ENCODE measurements at places on chromosomes 3 and 15. TPM values are rescaled to one million over a fixed set of nuclear protein-coding genes. Genes with fewer than 3 reads are reported as not detected.

GRCh38 chr15:84631706-84632272 is 22.3 kb downstream of the WDR73 start:
- no peak for DNase-seq
- peaks cover 24% of the 10 kb centered on the region for H3K27me3 ChIP-seq
- H3K36me3 ChIP-seq = peaks cover 11% of the 10 kb centered on the region
- no peaks in the 10 kb centered on the region for H3K4me1 ChIP-seq
- no peak overlapping the region for H3K27ac ChIP-seq

DNA sequence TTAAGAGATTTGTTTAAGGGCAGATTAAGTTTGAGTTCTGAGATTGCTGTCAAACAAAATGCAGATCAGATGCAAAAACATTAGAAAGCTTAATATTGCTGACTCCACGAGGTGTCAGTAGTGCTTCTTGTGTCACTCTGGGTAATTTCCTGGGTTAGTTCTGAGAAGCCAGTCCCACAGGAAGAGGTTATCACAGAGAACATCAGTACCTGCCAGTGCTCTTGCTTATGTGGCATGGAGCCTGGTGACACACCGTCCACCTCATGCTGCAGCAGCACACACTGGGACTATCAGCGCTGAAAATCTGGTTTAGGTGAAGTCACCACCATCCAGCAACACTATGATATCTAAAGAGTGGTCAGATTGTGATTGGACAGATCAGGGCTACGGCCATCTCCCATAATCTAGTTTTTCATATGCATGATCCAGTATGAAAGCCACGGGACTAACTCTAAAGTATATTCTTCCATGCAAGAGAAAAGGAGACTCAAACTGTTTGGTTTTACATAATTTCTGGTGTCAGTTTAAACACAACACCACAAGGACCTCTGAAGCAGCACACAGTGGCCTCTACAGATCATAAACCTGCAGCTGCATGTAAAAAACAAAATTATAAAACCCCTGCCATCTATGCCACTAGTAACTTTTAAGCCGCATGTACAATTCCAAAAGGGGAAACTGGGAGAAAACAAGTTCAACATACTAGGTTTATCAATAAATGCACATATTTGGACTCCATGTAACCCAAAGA is 36.1 kb upstream of the MYO5C start:
- H3K4me3 ChIP-seq = no peak overlapping the region
- H3K36me3 ChIP-seq = no peaks in the 10 kb centered on the region
- no peaks in the 10 kb centered on the region for H3K4me1 ChIP-seq
- H3K27ac ChIP-seq = no peak overlapping the region

DNA sequence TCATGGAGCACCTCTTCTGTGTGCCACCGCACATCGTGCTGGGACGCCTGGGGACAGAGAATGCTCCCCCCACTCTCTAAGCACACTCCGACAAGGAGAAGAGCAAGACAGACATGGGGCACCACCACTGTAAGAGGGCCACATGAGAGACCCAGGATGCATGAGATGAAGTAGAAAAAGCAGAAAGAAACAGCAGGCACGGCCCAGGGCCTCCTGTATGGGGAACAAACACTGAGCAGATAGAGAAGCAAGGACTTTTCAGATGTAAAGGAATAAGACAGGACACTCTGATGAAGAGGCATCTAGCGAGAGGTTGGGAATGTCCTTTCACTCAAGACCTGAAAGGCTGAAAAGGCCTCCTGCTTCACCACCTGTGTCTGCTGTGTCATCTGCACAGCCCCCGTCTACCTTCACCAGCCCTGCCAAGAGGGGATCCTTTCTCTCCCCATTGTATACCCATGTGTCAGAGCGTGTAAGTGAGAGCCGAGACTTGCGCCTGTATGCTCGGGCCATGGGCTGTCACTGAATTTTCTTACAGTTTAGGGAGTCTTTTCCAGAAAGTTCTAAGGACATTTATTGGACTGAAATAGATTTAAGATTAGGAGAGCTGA is 125.6 kb downstream of the LRRK1 start:
- H3K27me3 ChIP-seq = peaks cover 8% of the 10 kb centered on the region
- no peaks in the 10 kb centered on the region for H3K4me1 ChIP-seq
- peak; percentile 35 for DNase-seq
- H3K36me3 ChIP-seq = no peaks in the 10 kb centered on the region
- H3K4me3 ChIP-seq = no peak overlapping the region

DNA sequence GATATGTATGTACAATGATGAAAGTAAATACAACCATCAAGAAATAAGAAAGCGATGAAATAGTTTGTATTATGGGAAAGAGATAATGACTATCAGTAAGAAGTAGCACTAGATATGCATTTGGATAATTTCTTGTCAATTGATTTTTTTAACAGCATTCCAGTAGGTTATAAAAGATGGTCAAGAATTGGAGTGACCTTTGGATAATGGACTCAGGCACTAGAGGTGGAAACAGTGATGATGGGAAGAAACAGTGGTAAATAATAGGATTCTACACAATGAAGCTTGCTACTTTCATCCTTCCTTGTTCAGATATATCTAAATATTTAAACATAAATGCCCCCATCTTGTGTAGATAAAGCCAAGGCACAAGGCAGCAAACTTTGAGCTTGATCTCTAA is 101.4 kb downstream of the GBE1 start:
- H3K4me3 ChIP-seq = no peak overlapping the region
- H3K27me3 ChIP-seq = no peaks in the 10 kb centered on the region
- DNase-seq = no peak
- H3K36me3 ChIP-seq = no peaks in the 10 kb centered on the region
- no peaks in the 10 kb centered on the region for H3K4me1 ChIP-seq

- no peak overlapping the region for H3K27ac ChIP-seq
- no peak for DNase-seq
- H3K4me3 ChIP-seq = no peak overlapping the region
- peaks cover 15% of the 10 kb centered on the region for H3K4me1 ChIP-seq
These were observed 22.8 kb upstream of the SPRED1 start for GRCh38 chr15:38229705-38230310.

GRCh38 chr15:96047255-96047931 is 283.1 kb upstream of the NR2F2 start:
- no peaks in the 10 kb centered on the region for H3K27me3 ChIP-seq
- no peak for DNase-seq
- H3K36me3 ChIP-seq = no peaks in the 10 kb centered on the region
- H3K4me1 ChIP-seq = peaks cover 15% of the 10 kb centered on the region
- H3K4me3 ChIP-seq = no peak overlapping the region

GRCh38 chr3:72375237-72376076 is 472.8 kb downstream of the SHQ1 start:
- H3K4me1 ChIP-seq = peaks cover 2% of the 10 kb centered on the region
- no peaks in the 10 kb centered on the region for H3K27me3 ChIP-seq
- peaks cover 25% of the 10 kb centered on the region for H3K36me3 ChIP-seq

DNA sequence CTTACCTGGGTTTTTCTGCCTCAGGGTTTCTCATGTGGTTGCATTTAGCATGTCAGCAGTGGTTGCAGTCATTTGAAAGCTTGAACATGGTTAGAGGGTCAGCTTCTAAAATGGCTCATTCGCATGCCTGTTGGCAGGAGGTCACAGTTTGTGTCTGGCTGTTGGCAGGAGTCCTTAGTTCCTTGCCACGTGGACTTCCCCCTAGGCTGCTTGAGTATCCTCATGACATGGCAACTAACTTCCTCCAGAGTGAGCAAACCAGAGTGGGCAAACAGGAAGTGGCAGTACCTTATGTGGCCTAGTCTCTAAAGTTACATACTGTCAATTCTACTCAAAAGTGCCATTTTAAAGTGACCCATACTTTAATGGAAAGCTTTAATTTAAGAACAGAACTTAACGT is 3.4 kb upstream of the UNC13C start:
- H3K27ac ChIP-seq = no peak overlapping the region
- peaks cover 21% of the 10 kb centered on the region for H3K27me3 ChIP-seq
- no peaks in the 10 kb centered on the region for H3K36me3 ChIP-seq
- no peak for DNase-seq
- no peak overlapping the region for H3K4me3 ChIP-seq
- peaks cover 4% of the 10 kb centered on the region for H3K4me1 ChIP-seq

DNA sequence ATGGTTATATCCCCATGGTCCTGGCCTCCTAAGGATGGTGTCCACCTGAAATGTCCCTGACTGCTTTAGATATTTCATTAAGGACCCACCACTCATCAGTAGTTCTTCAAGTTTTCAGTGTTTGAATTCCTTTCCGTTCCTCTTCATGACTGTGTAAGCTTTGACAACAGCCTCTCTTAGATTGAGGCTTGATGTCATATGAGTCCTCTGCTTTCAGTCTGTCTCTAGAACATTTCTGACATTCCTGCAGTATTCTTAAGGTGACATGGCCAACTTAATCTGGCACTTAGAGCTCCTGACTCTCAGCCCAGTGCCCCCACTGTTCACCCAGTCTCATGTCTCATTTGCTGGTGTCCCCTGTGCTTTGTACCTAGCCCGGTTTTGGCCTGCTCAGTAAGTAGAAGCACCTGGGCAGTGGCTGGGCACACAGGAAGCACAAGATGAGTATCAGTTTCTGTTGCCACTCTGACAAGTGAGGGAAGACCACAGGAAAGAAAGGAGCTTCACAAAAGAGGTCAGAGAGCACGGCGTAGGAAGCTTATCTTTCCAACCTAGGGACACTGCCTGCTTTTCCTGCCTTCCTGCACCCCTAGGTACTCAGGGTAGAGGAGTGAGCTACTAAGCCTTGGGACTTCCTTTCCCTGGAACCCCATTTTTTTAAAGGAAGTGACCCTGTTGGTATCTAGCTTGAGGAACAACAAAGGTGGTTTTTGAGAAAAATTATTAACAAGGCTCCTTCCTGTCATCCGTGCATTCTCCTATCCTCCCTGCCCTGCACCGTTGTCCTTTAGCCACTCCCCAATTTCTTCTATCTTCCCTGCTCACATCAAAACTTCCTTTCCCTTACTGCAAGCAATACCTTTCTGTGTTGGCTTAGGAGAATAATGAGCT is 103.1 kb downstream of the KLHL25 start:
- H3K36me3 ChIP-seq = peaks cover 96% of the 10 kb centered on the region
- peaks cover 22% of the 10 kb centered on the region for H3K4me1 ChIP-seq
- no peak overlapping the region for H3K27ac ChIP-seq
- no peaks in the 10 kb centered on the region for H3K27me3 ChIP-seq
- DNase-seq = no peak

- H3K27me3 ChIP-seq = peaks cover 4% of the 10 kb centered on the region
- H3K27ac ChIP-seq = no peak overlapping the region
- H3K4me3 ChIP-seq = no peak overlapping the region
- no peak for DNase-seq
- peaks cover 57% of the 10 kb centered on the region for H3K36me3 ChIP-seq
These were observed 4.6 kb upstream of the COL7A1 start for GRCh38 chr3:48599509-48600285.

GRCh38 chr3:122409446-122409845 is 6.4 kb downstream of the WDR5B start:
- no peak overlapping the region for H3K4me3 ChIP-seq
- H3K36me3 ChIP-seq = peaks cover 56% of the 10 kb centered on the region
- no peak overlapping the region for H3K27ac ChIP-seq
- DNase-seq = no peak

DNA sequence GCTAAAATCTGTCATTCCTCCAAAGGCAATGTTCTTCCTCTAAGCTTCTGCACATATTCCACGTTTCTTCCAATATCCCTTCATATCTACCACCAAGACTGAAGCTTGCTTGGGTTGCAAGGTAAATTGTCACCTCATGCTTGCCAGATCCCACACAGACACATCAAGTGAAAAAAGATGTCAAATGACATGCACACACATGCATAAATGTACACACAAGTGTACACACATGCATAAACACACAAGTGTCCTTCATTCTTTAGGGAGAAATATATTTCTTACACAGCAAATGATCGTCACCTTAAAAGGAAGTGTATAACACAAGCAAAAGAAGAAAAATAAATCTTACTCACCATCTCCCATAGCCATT is 59.4 kb downstream of the CLASP2 start:
- no peak for DNase-seq
- H3K27me3 ChIP-seq = no peaks in the 10 kb centered on the region
- peak overlapping the region; percentile 73 for H3K4me3 ChIP-seq
- no peaks in the 10 kb centered on the region for H3K36me3 ChIP-seq
- no peaks in the 10 kb centered on the region for H3K4me1 ChIP-seq

DNA sequence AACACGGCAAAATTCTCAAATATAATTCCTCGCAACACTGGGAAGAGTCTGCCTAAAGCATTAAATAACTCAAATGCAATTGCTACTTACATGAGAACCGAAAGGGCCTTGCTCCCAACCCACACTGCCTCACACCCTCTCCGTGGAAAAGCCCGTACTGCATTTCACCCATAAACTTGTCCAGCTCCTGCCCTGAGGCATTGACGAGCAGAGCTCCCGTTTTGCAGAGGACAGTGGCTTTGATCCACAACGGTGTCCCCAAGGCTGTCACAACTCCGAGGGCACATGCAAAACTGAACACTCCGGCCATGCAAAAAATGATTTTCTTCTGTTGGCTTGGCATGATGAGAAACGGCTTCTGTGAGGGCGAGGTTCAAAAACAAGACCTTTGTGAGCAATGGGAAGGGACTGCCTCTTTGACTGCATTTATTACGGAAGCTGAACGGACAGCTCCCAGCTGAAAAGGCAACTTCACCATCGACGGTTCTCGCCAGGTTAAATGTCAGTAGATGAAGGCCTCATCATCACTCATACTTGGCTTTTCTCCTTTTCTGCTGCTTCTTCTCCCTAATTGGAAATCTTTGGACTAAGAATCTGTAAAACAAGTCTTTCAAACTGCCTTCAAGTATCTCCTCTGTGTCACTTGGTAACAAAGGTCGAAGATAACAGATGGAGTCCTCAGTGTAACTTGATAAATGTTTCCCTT is at the start of gene CLRN1:
CLRN1 (minus strand) TSS at position 362 of the 706 bp plus-strand sequence; CDS start at position 343, 19 bp downstream.
- H3K36me3 ChIP-seq = no peaks in the 10 kb centered on the region
- H3K4me3 ChIP-seq = no peak within 1 kb of the TSS
- no peaks in the 10 kb centered on the region for H3K27me3 ChIP-seq
- no peak within 1 kb of the TSS for H3K27ac ChIP-seq

DNA sequence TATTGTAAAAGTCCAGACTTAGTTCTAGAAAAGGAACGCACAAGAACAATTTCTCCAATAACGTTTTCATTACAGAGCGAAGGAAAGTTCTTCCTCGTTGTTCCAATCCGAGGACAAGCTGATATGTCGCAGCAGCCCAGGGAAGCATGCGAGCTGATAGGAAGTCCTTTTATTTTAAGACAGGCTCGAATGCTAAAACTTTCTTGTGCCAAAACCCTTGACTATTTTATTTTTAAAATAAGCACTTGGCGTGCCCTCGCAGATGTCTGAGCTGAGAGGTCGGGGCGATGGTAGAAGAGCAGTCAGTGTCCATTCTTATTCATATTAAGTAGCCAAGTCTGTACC is 433 bp upstream of the MITF start:
- H3K27ac ChIP-seq = no peak overlapping the region
- no peaks in the 10 kb centered on the region for H3K36me3 ChIP-seq
- peak overlapping the region; percentile 92 for H3K4me3 ChIP-seq
- no peaks in the 10 kb centered on the region for H3K4me1 ChIP-seq
- H3K27me3 ChIP-seq = peaks cover 89% of the 10 kb centered on the region

- no peaks in the 10 kb centered on the region for H3K4me1 ChIP-seq
- no peaks in the 10 kb centered on the region for H3K36me3 ChIP-seq
- DNase-seq = no peak
- H3K27ac ChIP-seq = no peak overlapping the region
These were observed 693.1 kb upstream of the NECTIN3 start for GRCh38 chr3:110378481-110378880.

GRCh38 chr15:88365124-88365523 is 102.1 kb downstream of the MRPL46 start:
- H3K4me3 ChIP-seq = no peak overlapping the region
- H3K27ac ChIP-seq = no peak overlapping the region
- no peaks in the 10 kb centered on the region for H3K36me3 ChIP-seq
- H3K4me1 ChIP-seq = no peaks in the 10 kb centered on the region
- peaks cover 49% of the 10 kb centered on the region for H3K27me3 ChIP-seq

The TTLL13 gene
- total RNA-seq = not detected

The CLRN1 gene
- not detected for total RNA-seq

The NDN gene
- total RNA-seq = 40.1 TPM

The DUOXA2 gene
- total RNA-seq = not detected

The SERINC4 gene
- total RNA-seq = 0.18 TPM

The CCDC39 gene
- total RNA-seq = 0.32 TPM

The NMNAT3 gene
- 1.2 TPM for total RNA-seq

The FOXP1 gene
- 42.0 TPM for total RNA-seq

The GP9 gene
- total RNA-seq = not detected

The LRRC28 gene
- total RNA-seq = 35.5 TPM

The LACTB gene
- total RNA-seq = 13.3 TPM

Data from endodermal cell (in vitro differentiated cells).